ENCODE measurements at places on chromosomes 2 and 18.

DNA sequence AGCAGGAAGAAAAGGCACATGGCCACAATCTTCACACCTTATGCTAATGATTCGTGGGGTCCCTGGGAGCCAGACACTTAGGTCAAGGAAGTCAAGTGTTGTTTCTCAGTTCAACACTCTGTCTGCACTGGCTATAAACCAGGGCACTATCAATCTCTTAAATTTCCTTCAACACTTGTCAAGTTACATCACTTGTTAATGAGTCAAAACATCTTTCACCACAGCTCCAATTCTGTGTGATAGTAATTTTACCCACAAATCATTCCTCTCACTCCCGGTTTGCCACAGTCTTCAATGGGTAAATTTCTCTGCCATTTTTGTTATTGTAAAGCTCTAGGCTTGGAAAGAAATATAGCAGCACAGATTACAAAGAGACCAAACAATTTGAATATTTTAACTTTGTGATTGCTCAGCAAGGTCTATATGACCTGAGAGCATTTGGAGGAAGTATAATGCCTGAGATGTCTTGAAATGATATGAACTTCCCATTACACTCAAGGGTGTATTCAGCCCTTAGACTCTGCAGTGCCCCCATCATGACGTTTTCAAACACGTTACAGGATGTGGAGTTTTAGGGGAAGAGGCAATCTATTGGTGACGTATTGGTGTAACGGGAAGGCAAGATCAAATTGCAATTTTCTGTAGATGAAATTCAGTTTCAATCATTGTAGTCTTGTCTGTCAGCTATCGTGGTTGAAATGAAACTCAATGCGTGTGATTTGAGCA is 78.7 kb downstream of the ICOS start:
- no peak for DNase-seq

GRCh38 chr18:13284330-13285027 is 65.9 kb downstream of the LDLRAD4 start:
- no peak for DNase-seq

DNA sequence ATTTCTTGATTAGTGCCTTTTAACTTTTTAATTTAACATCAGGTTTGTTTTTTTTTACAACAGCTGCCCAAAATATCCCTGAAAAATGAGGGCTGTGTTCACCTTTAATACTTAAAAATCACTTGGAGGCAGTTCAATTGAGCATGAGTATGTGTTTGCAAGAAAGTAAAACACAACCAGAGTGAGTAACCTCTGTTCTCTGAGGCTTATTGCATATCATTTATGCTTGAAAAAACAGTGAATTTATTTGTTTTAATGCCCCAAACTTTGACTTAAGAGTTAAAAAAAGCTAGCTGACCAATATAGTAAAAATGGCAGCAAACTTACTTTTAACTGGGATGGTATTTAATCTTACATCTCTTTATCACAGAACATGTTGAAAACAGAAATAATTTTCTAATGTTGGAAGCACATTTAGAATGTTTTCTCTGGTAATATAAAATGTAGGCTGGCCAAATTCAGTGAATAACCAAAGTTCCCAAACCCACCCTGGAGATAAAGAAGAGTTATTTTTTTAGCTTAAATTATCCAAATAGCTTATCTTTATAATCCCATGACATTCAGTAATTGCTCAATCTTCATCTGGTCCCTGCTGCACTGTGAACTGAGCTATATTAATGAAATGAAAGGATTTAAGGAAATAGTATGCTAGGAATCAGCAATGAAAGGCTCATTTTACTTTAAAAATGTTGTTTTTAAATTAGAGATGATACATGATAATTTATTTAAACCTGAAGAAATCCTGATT is 24.8 kb upstream of the EFEMP1 start:
- DNase-seq: no peak

GRCh38 chr2:37453027-37453426 is 108.6 kb downstream of the QPCT start:
- DNase-seq: no peak

GRCh38 chr2:232697059-232697806 is at the start of gene GIGYF2:
TSS of gene GIGYF2 (plus strand) at chr2:232697331. CDS start at chr2:232735198, 37,867 bp downstream.
- peak; percentile 94 for DNase-seq

- DNase-seq: no peak
These were observed 303.1 kb downstream of the TGIF1 start for GRCh38 chr18:3753106-3753505.

DNA sequence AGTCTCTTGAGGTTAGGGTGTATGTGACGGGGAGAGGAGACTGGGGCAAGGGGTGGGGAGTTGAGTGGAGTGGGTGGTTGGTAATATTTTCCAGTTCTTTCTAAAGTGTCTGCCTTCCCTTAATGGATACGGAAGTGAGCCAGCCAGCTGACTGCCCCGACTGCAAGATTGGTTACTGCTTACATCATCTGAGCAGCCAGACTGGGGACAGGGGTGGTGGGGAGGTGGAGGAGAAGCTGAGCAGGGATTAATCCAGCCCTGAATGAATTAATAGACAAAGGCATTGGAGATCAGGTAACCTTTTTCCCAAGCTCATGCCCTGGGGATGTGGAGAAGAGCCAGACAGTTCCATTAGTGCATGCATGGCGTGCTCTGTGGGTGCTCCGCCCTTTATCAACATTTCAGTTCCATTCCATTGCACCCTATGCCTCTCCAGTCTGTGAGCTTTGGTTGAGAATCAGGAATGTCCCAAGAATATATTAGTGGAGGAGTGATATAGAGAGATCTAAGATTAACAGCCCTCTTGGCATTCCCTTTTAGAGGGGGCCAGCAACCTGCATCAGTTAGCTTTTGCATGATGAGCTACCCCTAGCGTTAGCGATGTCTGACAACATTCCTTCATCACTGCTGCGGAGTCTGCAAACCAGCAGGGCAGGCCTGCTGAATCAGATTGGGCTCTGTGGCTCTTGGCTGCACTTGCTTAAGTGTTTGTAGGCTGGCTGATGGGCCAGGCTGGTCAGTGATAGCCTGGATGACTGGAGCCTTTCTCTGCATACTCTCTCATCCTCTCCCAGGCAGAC is 67.4 kb downstream of the TNP1 start:
- peak; percentile 21 for DNase-seq

Data from brain microvascular endothelial cell (primary cell).